ENCODE measurements at places on chromosomes 16 and 17.

DNA sequence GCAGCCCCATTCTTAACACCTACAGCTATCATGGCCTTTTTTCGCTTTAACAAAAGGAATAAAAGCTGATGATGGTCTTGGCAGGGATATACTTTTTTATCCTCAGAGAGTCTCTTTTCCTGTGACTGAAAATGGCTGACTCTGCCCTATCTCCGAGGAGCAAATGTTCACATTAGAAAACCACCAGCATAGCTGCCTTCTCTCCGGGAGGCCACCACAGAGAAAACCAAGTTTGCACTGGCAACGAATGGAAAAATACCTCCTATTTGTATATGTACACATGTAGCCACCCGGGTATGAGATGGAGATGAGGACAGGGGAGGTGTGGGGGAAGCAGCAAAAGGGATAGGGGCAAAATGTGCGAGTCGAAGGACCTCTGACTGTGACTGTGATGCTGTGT is 88.2 kb downstream of the STX8 start:
- no peak for DNase-seq

GRCh38 chr16:3922241-3922640 is 41.7 kb upstream of the CREBBP start:
- DNase-seq: no peak

DNA sequence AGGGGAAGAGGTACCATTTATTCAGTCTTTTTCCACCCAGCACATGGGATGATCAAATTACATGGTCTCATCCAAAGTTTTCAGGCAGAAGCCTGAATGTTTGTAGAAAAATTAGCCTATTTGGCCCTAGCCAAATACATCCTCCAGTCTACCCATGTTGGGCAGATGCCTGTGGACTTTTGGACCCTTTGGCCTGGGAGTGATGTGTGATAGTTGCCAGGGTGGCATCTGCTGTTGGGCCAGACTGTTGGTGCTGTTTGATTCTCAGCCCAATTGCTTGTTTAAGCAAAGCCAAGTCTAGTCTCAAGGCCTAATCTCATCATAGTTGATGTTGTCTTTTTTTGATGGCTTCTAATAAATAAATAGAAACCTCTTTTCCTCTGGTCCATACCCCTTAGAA is 419.0 kb downstream of the CDH13 start:
- DNase-seq: no peak

DNA sequence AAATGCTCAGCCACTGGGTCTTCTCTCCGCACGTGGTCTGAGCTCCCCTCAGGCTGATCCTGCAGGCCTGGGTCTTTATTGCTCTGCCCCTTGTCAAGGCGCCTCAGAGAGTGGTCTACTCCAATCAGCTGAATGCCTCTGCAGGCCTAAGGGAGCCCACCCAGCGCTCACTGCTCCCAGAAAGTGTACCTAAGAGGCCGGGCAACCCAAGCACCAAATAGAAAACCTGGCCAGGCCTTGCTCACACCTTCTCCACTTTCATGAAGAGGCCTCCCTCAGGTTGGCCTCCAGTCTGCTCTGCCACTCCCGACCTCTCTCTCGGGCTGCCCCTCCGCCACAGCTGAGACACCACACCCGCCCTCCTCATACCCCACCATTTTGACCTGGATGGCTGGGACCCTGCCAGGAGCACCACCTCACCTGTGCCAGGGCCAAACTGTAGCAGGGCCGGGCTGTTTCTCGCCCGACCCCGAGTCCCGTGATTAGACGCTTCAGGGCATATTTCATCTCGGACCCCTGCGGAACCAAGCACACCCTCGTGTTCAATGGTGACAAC is 665 bp downstream of the MYBBP1A start:
- DNase-seq: no peak

- DNase-seq: no peak
Observed at GRCh38 chr16:49706620-49707355, 149.1 kb downstream of the ZNF423 start.

DNA sequence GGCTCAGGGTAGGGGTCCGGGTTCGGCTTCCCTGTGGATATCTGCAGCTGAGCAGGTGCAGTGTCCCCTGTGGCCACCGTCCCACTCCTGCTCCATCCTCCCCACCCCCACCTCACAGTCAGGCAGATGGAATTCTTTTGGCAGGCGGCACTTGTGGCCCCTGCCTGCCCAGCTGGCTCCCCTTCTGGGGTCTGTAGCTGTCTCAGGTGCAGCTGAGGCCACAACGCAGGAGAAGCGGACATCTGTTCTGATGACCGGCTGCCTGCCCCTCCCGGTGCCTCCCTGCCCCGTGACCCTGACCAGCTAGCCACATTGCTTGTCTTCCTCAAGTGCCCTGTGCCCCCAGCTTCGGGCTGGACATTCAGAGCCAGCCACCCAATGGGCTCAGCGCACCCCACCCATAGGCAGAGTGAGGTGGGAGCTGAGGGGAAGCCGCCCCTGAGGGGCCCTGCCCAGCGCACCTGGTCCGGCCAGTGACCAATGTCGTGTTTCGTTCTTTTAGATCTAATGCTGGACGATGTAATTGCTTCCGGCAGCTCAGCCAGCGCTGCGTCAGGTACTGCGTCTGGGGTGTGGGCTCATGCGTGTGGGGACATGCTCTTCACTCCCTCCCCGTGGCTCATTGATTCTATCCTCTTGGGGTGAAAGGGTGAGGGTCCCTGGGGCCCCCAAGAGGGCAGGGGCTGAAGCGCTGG is 25.2 kb upstream of the ABCC3 start:
- DNase-seq: no peak

DNA sequence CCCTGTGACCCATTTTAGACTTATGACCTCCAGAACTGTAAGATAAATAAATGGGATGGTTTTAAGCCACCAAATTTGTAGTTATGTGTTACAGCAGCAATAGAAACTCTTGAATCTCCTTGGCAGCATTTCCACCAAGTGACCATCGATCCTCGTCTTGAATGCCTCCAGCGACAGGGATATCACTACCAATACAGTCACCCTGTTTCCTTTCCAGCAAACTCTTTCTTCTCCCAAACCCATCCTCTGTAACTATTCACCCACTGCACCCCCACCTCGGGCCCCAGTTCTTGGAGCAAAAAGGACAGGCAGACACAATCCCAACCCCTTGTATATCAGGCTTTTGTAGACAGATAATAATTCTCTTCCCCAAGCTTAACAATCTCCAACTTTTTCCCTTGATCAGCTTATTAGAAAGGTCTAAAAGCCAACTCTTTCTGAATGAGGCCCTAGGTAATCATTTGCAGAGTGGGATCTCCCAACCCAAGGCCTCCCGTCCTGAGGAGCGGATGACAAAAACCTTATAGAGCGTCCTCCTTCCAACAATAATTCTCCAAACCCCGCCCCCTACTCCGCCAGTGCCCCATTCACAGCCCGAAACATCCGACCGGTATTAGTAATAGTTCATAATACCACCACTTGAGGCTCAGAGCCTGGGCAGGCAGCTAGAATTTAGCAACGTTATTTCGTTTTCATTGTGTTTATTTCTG is 14.7 kb upstream of the PLLP start:
- DNase-seq: no peak

DNA sequence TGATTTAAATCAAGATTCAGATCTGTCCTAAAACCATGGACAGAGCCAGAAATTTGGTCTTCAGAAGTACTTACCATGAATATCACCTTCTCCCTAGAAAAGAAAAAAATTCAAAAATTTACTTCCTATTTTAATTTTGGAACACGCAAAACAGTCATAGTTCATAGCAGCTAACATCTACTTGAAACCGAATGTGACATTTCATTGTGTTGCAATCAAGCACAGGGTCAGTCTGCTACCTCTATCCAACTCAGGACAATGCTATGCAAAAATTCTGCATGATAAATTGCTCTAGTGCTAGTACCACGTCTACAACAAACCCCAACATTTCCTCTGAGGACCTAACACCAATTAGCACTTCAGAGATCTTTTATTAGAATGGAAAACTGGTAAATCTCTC is 7.7 kb downstream of the JPT1 start:
- no peak for DNase-seq

DNA sequence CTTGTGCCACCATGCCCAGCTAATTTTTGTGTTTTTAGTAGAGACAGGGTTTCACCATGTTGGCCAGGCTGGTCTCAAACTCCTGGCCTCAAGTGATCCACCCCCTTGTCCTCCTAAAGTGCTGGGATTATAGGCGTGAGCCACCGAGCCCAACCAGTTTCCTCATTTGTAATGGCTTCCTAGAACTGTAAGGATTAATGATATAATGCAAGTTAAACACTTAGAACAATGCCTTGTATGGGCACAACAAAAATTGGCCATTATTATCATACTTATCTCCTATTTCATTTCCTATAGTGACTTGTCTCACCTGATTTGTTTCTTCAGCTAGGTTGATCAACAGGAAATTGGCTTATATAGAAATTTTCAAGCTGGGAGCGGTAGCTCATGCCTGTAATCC is 14.1 kb downstream of the TUBD1 start:
- no peak for DNase-seq

DNA sequence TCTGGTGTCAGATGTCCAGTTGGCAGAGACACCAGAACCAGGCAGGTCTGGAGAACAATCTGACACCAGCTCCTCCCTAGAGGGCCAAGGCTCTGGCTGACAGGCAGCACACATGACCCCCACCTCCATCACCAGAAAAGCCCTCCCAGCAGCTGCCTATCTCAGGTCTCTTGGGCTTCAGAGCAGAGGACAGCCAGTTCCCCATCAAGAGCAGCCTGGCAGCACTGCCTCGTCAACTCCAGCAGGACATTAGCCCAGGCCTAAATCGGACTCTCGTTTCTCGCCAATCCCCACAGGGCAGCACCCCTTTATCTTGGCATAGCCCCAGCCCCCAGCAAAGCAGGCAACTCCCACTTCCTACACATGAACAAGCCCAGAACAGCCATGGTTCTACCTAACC is 4.4 kb downstream of the JUP start:
- no peak for DNase-seq

DNA sequence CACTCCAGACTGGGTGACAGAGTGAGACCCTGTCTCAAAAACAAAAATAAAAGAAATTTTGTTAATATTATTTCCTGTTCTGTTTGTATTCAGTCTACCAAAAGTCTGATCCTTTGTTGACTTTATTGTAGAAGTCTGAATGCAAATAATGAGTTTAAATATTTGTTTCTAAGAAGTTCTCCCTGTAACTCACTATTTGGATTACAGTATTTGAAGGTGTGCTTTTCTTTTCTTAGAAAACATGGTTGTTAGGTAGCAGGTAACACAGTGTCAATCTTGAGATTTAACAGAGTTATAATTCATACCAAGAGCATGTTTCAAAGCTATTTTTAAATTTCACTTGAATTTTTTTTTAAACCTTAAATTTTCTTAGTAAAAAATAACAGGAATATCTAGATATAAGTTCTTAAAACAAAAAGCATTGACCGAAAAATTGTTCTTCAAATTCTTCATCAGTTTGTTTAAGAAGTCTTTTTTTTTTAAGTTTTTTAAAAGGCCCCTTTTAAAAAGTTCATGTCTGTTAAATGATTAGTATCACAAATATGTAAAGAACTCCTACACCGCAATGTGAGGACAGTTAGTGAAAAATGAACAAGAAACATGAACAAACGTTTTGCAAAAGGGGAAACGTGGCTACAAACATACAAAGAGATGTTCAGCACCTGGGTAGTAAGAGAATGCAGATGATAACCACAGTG is 35.0 kb downstream of the GAN start:
- no peak for DNase-seq

DNA sequence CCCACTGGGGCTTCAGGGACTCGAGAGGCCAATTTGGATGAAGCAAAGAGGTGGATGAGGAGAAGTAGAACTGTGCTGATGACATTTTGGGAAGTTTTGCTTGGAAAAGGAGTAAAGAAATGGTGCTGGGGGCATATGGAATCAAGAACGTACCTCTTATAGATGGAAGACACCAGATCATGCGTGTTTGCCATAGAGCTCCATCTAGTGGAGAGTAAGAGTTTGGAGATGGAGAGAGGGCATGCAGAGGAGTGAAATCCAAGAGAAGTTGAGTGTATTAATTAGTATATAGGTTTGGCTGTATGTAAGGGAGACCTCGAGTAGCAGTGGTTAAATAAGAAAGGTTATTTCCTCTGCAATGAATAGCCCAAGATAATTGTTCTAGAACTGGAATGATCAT is 56.0 kb downstream of the SHISA6 start:
- DNase-seq: no peak

DNA sequence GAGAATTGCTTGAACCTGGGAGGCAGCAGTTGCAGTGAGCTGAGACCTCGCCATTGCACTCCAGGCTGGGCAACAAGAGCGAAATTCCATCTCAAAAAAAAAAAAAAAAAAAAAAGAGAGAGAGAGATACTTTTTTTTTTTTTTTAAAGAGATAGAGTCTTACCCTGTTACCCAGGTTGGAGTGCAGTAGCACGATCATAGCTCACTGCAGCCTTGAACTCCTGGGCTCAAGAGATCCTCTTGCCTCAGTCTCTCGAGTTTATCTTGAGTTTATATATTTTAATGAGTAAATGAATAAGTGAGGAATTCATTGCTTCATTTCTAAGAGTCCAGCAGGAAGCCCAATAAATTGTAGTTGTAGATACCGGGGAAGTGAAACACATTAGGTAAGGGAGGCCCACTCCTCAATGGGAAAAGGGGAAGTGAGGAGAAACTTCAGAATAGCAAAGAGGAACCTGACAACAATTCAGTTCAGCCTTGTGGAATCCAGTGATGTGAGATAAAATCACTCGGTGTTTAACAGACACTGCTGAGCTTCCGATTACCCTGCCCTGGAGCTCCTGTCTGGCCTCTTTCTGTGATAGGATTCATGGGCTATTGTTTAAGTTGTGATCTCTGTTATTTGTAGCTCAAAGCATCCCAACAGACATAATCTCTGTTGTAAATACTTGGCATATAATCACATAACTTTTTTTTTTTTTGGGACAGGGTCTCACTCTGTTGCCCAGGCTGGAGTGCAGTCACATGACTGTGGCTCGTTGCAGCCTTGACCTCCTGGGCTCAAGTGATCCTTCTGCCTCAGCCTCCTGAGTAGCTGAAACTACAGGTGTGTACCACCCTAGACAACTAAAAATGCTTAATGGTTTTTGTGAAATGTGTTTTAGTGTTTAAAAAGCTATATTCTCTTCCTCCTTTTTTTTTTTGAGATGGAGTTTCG is 15.8 kb upstream of the ITGAM start:
- no peak for DNase-seq

- DNase-seq: no peak
Observed at GRCh38 chr17:17154981-17155380, 51.2 kb downstream of the PLD6 start.

GRCh38 chr17:34673516-34673915 is 94.1 kb downstream of the TMEM132E start:
- DNase-seq: no peak

GRCh38 chr17:50660042-50660886 is 25.6 kb downstream of the ABCC3 start:
- DNase-seq: no peak

DNA sequence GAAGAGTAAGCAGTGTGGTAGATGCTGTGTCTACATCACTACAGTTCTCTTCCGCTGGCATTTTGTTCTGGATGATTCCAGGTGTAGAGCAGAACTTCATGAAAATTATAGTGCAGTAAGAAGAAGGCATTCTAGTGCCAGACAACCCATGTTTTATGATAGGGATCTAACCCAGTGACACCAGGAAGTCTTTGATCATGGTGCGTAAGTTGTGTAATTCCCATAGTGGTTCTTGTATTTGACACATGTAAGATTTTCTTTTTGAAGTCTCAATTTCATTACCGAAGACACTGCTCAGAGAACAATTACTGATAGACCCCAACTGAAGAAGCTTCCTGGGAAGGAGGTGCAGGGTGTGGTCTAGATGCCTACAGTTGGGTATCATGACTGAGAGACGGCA is 356.9 kb downstream of the CA10 start:
- no peak for DNase-seq

- no peak for DNase-seq
Observed at GRCh38 chr16:3576211-3576610, 992 bp downstream of the NLRC3 start.

Data from activated CD4-positive, alpha-beta T cell treated with anti-CD3 and anti-CD28 coated beads for 24 hours (primary cell).